GOT3 (cell line): ENCODE measurements at places on chromosomes 16 and 17.
A peak's percentile ranks its signal among the peaks of the same experiment; 100 is the strongest.

DNA sequence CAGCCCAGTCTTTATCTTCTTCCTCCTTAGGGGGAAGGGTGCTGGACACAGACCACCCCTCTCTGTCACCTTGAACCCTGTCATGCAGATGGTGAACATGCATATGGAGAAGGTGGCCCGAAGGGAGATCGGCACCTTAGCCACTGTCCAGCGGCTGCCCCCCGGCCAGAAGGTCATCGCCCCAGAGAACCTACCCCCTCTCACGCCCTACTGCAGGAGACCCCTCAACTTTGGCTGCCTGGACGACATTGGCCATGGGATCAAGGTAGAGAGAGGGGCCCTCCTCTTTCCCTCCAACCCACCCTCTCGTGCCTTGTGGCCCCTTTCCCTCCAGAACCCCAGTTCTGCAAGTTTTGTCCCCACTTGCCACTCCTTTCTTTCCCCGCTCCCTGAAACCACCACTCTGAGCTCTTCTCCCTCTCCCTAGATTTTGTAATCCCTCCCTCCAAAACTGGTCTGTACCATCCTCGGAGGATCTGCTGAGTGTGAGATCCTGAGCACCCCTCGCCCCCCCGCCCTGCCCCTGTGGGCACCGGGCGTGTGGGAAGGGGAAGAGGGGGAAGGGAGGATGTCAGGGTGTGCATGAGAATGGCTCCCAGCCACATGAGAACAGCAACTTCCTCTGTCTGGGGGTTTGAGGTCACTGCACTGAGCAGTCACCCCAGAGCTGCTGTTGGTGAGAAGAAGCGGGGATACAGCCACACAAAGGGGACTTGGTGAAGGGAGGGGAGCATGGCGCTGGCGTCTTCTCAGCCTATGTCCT is 7.3 kb downstream of the ABI3 start:
- DNase-seq: no peak

DNA sequence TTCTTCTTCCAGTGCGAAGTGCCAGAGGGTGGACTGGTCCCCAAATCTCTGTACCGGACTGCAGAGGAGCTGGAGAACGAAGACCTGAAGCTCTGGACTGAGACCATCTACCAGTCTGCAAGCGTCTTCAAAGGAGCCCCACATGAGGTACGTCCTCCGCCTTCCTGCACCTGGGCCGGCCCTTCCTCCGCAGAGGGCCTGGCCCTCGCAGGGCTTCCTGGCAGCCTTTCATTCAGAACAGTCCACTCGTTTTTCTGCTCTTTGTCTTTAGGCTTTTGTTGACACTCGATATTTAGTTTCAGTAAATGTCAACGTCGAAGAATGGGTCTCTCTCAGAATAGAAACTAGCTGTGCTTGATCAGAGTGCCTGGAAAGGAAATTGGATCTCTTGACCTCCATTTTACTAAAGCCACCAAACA is 68.6 kb downstream of the SEC14L1 start:
- no peak for DNase-seq

GRCh38 chr16:643050-643368 is 1.4 kb downstream of the MCRIP2 start:
- DNase-seq: no peak

DNA sequence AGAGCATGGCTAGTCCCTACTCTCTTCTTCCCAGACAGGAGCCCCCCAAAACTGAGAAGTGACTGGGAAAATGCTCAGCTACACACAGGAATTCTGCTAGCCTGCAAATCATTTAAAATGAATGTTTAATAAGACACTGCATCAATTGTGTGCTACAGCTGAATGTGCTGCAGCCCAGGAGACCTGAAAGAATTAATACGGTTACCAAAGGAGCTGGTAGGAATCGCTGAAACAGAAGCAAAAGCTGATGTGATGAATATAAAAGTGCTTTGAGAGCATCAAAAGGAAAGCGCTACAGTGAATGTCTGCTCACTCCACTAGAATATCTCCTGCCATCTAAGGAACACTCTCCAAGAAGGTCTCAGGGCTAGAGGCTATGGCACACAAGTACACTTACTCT is 3.7 kb downstream of the GRIN2A start:
- no peak for DNase-seq

- DNase-seq: no peak
These were observed 52.1 kb downstream of the METRNL start for GRCh38 chr17:83131401-83132011.

GRCh38 chr16:89146211-89147005 is 25.1 kb upstream of the CDH15 start:
- no peak for DNase-seq

GRCh38 chr16:31386157-31386984 is 6.8 kb upstream of the ITGAD start:
- peak; percentile 14 for DNase-seq

- no peak for DNase-seq
These were observed 102.6 kb upstream of the HS3ST3A1 start for GRCh38 chr17:13704333-13704732.

DNA sequence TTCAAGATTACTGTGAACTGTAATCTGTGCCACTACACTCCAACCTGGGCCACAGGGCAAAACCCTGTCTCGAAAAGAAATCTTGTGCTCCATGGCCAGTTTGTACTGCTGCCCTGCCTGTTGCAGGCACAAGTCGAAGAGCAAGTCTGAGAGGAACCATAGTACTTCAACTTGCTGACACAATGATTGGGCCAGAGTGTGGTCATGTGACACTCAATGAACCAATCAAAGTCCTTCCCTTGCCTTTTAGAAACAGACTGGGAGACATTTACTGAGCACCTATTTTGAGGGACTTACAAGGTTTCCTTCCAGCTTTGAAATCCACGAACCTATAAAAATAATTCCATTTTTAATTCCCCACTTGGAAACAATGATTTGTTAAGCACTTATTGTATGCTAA is 39.8 kb upstream of the TMC5 start:
- DNase-seq: no peak

DNA sequence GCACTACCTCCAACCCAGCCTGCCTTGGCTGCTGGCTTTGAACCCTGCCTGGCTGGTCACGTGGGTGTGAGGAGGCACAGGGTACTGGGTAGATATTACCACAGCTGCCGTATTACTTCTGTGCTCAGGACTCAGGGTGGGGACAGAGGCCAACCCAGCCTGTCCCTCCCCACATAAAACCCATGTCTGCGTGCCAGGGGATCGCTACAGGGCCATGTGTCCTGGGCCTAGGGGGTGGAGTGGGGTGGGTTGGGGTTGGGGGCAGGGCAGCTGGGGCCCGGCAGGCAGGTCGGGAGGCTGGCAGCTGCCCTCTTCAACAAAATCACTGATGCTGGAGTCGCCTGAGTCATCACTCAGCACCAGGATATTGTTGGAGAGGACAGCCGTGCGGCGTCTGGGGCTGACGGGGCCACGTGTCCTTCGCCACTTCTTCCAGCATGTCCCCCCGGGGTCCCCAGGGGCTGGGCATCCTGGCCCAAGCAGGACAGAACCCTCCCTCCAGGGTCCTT is 39.7 kb upstream of the PVALEF start:
- DNase-seq: no peak

GRCh38 chr17:50815400-50815799 is 20.0 kb upstream of the WFIKKN2 start:
- no peak for DNase-seq

- no peak for DNase-seq
These were observed 11.9 kb downstream of the EPN2 start for GRCh38 chr17:19248928-19249574.

DNA sequence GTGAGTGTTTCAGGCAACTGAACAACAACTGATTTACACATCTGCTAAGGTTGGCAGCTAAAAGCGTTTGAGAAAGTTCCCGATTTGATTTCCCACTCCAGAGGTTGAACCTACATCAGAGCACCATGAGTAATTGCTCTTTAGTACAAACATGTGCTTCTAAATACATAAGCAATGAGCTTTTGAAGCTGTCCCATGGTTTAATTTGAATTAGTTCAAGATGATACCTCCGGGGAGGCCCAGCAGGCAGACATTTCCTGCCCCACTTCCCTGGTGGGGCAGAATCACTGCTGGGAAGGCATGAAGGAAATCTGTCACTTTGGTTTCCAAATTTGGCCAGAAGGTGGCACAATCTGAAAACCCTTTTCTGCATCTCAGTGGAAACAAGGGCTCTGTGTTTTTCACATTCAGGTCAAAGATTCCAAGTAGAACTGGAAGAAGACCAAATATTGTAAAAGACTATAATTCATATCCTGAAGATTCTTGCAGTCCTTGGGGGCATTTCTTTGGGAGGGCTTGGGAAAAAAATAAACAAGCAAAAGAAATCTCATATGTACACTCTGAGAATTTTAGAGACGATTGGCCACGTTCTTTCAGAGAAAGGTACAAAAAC is 176.2 kb upstream of the FAM20A start:
- no peak for DNase-seq

GRCh38 chr16:5042574-5043171 is 8.9 kb upstream of the NAGPA start:
- no peak for DNase-seq

DNA sequence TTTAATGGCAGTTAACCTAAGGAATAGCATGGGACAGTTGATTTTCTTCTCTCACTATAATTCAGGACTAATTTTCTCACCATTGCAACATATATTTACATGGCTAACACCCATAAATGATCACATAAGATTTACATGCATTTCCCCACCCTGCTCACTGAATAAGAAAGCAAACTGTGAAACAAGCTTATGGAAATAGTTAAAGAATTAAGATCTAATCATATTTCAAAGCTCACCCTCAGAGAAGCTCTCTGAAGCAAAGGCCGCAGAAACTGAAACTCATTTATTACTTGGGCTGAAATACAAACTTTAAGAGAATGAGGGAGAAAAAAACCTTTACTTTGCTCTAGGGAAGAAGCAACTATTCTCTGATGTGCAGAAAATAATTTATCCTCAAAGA is 218.7 kb upstream of the AXIN2 start:
- DNase-seq: no peak

- no peak for DNase-seq
These were observed 1.5 kb downstream of the GRB7 start for GRCh38 chr17:39738983-39739884.

GRCh38 chr16:75208242-75208825 is 1.4 kb upstream of the CTRB2 start:
- no peak for DNase-seq

DNA sequence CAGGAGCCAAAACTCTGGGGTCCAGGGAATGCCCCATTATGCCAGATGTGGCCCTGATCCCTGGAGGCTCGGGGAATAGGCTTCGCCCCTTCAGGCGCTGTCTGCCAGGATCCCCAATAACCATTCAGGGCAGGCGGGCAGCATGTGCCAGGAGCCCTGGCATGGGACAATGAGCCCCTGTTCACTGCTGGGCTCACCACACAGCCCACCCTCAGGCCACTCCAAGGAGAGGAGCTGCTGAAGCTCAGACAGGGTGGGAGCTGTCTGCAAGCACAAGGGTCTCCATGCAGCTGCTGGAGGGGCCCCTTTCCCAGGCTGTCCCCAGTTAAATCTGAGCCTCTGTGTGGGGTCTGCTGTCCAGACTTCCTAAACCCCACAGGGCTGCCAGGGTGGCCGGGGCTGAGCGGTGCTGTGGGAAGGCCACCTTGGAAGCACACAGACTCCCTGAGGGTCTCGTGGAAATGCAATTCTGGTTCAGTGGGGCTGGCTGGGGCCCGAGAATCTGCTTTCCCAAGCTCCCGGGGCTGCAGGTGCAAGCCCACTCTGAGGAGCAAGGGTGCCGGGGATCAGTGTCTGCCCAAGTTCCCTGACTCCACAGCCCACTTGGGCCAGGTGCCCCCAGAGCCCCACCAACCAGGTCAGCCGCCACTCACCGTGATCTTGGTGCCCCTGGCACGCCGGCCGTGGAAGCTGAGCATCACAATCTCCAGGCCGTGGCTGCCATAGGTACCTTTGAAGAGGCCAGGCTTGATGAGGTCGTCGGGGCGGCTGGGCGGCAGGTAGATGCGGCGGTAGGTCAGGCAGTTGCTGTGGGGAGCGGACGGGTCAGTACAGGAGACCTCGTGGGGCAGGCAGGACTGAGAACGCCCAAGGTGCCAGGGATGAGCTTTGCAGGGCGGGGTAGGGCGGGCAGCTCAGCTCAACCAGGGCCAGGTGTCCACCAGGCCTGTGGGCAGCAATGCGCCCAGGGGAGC is 17.7 kb upstream of the C16orf95 start:
- DNase-seq: no peak

GRCh38 chr16:53078765-53079485 is 24.1 kb downstream of the CHD9 start:
- DNase-seq: no peak

- no peak for DNase-seq
These were observed 85.3 kb downstream of the ENGASE start for GRCh38 chr17:79159926-79160325.

DNA sequence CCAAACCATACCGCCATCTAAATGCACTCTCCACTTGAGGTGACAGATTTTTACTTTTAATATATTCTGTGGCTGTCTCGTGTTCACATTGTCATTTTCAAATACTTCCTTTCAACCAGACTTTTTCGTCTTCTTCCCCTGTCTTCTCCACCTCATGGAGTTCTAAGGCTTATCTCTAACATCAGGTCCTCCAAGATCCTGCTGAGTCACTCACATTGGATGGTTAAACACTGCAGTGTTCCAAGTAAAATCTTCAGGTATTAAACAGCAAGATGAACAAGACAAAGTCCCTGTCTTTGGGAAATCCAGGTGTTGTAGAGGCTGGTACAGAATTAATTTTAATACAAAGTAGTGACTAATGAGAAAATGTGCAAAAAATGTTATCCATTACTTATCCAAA is 330.2 kb upstream of the KIF2B start:
- DNase-seq: no peak

- DNase-seq: no peak
These were observed 3.0 kb upstream of the BCAR1 start for GRCh38 chr16:75254359-75254837.

DNA sequence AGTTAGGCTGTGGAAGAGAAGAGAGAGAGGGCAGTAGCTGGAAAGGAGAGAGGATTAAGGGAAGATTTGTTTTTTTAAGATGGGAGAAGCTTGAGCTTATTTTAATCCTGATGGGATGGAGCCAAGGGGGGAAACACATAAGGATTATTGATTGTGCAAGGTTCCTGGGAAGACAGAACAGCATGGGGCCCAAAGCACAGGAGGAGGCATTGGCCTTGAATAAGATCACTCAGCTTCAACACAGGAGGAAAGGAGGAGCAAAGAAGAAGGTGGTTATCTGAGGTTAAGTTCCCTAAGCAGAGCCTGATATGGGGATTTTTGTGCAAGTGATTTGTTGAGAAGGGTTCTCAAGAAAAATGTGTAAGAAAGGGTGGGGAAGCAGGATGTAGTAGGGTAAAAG is 169.8 kb downstream of the ABCC12 start:
- DNase-seq: no peak

DNA sequence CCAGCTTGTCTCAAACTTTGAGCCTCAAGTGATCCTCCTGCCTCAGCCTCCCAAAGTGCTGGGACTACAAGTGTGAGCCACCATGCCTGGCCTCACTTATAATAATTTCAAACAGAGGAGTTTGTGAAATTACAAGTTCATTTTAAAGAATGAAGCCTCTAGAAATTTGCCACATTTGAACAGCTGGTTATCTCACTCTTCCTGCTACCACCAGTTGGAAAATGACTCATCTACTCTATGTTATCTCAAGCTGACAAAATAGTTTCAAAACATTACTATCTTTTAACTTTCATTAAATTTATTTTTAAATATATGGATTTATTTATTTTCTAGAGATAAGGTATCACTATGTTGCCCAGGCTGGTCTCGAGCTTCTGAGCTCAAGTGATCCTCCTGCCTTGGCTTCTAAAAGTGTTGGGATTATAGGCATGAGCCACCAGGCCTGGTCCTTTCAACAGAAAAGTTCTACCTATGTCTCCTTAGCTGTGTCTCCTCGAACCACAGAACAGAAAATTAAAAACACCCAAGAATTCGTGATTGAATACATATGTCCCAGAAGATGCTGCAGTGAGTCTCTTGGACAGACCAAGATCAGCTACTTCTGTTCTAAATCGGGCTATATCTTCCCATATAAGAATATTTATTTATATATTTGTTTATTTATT is 47.6 kb downstream of the MYH13 start:
- DNase-seq: no peak
